ENCODE measurements at places on chromosomes 3 and 15.
A peak's percentile ranks its signal among the peaks of the same experiment; 100 is the strongest.

GRCh38 chr15:73540161-73540560, 93.0 kb downstream of the NPTN start:
- DNase-seq: no peak

DNA sequence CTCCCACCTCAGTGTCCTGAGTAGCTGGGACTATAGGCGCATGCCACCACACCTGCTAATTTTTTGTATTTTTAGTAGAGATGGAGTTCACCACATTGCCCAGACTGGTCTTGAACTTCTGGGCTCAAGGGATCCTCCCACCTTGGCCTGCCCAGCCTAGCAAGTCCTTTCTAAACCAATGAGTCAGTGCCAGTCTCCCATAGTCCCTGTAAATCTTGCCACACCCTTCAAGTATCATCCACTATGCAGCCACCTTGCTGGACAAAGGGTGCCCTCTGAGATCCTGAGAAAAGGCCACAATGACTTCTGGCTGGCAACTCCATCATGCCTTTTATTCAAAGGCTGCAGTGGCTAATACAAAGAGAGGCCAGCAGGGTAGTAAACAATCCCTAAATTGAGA, 184.0 kb downstream of the ABHD5 start:
- DNase-seq: no peak

DNA sequence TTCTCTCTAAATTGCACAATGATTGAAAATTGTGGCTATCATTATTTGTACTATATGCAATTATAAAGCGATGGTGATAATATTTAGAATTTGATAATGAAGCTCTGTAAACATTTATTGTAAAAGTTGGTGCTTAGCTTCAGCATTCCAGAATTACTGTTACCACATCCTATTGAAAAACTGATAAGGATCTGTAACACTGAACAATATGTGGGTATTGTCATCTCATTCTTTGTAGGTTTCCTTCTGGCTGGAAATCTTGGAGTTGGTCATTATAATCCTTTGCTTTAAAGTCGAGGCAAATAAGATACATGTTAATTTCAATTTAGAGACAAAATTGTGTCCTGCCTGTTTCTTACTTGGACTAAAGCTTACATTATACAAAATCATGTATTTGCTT, 323.4 kb upstream of the GOLIM4 start:
- no peak for DNase-seq

- no peak for DNase-seq
These were observed 259.9 kb upstream of the ZPLD1 start for GRCh38 chr3:102174832-102175374.

- no peak for DNase-seq
These were observed 16.0 kb upstream of the RAD18 start for GRCh38 chr3:8979262-8979661.

DNA sequence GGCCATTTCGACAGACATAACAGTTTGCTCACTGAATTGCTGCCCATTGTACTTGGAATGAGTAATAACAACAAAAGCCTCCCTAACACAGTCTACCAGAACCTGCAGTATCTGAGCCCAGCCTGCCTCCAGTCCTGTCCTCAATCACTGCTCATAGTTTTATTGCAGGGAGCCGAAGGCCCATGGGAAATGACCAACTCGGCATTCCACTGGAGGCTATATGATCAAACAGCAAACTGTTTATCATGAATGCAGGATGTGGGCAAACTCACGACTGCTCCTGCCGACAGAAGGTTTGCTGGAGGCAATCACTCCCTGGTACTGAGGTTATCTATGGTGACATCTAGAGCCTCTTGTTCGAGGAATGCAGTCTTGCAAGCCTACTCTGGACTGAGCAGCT, 46.3 kb downstream of the LSM3 start:
- DNase-seq: no peak

- DNase-seq: no peak
These were observed 19.3 kb downstream of the CCNB2 start for GRCh38 chr15:59124261-59124660.

- DNase-seq: peak; percentile 56
These were observed 3.0 kb downstream of the IDH2 start for GRCh38 chr15:90099072-90099867.

DNA sequence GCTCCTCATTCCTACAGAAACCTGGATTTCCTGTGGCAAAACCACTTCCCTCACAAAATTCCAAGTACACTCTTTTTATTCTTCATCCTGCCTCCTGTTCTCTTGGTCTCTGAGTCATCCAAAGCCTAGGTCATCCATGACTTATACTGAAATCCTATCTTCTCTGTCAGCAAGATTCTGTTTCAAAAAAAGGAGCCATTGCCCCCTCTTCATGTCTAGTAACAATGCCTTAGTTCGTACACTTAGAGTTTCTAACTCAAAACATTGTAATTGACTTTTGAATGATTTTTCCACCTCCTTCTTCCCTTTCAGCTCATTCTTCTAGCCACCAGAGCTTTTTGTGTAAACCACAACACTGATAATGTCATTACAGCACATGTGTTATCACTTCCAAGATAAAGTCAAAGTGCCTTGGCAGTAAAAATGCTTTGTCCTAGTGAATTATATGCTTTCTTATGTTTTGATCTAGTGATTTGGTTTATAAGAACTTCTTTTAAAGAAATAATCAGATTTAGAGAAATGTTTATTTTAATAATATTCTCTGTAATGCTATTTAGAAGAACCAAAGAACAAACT, 256.5 kb upstream of the NECTIN3 start:
- DNase-seq: peak; percentile 47

DNA sequence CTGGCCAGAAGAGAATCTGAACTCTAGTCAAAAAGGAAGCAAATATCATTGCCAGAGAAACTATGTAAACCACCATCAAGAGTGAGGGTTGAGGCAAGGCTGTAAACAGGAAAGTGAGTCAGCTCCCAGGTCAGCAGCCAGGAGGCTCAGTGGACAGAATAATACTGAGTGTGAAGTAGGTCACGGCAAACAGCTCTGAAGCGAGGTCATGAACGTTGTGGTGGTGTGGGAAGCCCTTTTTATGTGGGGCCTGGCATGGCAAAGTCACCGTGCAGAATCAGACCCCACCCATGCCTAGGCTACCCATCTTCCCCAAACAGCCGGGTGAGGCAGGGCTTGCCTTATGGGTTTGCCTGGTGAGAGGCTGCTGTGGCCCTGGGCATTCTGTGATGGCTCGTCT, 43.9 kb downstream of the THBS1 start:
- peak; percentile 90 for DNase-seq

GRCh38 chr3:124817079-124817478, 70.1 kb downstream of the ITGB5 start:
- DNase-seq: no peak

DNA sequence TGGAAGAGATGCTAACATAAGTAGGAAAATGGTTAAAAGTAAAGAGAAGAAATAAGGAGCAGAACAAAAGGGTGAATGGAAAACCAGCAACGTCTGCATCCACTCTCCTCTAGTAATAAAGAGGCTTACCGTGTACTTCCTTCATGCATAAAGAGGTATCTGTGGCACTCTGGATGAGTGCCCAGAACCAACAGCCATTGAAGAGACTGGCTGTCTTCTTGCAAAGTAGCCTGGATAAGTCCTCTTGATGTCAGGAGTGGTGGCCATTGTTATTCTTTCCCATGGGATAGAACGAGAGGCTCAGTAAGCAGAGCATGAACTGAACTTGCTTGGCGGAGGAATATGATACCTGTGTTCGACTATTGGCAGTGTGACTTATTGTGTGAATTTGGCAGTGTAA, 186.2 kb upstream of the RASGRP1 start:
- DNase-seq: no peak

GRCh38 chr3:142817356-142817755, 71.5 kb downstream of the PCOLCE2 start:
- no peak for DNase-seq

DNA sequence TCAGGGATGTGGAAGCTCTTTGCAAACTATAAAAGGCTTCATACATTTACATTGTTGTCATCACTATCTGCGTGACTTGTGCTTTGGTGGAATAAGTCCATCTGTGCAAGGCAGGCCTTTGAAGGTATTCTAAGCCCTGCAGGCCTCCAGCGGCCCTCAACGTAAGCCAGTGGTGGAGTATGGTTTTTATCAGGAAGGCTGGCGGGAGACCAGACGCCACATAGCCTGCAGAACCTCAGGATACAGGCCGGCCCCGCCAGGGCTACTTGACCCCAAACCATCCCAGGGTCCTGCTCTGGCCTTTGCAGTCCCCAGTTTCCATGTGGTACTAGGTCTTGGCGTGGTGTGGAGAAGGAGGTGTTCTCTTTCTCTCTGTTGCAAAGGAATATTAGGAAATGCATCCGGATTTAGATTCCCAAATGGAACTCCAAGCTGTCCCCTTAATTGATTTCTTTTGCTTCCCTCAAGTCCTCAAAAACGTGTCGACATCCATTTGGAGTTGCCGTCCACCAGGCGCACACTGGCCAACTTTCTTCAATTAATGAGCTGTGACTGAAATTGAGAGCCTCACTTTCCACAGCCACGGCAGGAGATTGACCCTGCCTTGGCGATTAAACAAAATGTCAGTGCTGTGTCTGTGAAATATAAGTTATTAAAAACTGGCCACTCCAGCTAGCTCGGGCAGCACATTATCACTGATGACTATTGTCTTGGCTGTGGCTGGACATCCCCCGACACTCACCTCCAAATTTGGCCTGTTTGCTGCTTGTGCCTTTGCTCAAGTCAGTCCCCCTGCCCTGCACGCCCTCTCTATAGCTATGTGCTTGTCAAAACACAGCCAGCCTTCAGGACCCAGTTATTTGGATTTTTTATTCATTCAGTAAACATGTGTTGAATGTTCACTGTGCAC, 239.8 kb upstream of the TLE3 start:
- no peak for DNase-seq

GRCh38 chr15:68345481-68345880, 67.9 kb downstream of the FEM1B start:
- no peak for DNase-seq

GRCh38 chr3:73786321-73786807, 161.6 kb upstream of the PDZRN3 start:
- DNase-seq: no peak
